ENCODE measurements at places on chromosomes 2 and 18.

DNA sequence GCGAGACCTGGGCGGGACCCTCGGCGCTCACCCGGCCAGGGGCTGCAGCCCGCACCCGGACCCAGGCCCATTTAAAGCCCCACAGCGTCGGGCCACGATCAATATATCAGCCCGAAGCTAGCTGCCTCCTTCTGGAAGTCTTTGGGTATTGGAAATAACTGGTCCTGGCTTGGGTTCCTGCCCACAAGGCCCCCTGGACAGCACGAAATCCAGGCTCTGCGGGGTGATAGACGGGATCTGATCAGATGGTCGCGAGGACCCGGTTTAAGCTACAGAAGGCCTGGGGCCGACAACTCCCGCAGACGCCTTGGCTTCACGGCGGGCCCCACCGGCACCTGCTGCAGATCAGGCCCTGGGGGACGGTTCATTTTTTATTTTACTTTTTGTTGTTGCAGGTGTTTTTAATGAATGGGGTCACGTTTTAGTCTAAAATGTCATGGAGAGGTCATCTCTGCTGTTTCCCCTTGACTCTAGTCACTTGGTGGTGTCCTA, 362 bp upstream of the PSTPIP2 start:
- no peak for DNase-seq

DNA sequence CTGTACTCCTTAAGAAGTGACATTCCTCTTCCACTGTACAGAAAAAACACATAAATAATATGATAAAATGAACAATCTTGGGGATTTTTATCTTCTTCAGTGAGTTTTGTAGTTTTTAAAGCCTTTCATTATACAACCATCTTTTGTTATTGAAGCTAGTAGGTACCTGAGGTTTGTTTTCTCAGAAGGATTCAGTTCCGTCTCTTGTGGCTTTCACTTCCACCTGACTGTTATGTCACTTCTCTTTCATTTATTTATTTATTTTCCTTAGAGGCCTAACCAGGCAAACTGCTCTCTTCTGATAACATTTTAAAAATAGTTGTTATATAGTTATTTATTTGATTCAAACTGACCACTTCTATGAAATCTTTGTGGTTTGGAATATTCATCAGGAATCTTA, 464.2 kb downstream of the CCDC85A start:
- no peak for DNase-seq

GRCh38 chr18:59810183-59810582, 89.6 kb upstream of the PMAIP1 start:
- DNase-seq: no peak

- DNase-seq: no peak
These were observed 96.2 kb downstream of the MYO1B start for GRCh38 chr2:191341436-191341835.

GRCh38 chr2:187434342-187434785, 13.7 kb downstream of the CALCRL start:
- no peak for DNase-seq

DNA sequence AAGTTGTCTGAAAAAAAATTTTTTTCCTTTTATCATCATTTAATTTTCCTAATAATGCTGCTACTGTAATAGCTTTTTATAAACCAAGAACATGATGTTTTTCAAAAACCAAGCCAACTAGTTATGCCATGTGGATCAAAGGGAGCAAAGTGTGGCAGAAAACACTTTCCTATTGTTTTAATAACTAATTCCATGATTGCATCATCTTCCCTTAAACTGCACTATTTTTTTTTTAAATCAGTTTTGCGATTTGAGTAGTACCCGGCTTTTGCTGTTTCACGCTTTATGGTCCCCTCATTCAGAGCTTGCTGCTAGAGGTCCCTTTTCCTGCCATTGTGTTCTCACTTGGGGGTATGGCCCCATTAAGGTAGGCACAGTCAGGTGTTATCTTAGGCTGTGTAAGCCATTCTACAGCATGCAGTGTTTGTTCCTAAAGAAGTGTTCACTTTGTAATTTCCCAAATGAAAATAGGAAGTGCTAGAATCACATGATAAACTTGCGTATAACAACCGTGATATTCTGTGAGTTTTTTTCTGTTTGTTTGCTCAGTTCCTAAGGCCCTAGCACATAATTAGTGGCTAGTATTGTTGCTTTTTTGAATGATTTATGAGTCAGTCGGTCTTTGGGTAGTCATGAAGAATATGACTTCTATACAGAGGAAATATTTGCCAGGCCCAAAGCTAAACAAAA, 225.8 kb downstream of the PTGR3 start:
- DNase-seq: no peak

DNA sequence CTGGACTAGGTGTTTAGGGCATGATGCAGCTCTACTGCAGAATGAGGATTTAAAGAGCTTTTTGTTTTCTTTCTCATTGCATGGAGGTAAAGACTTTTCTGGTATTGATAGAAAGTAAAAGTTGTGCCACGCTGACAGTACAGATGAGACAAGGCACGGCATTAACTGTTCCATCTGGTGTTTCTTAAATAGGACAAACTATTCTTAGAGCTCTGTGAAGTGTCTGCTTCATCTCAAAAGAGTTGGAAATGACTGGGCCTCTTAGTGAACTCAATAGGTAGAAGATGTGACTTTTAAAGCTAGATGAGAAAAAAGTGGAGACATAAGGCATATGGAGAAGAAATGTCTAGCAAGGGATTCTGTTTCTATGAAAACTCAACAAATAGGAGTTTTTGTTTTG, 321.8 kb downstream of the RPRM start:
- DNase-seq: no peak

DNA sequence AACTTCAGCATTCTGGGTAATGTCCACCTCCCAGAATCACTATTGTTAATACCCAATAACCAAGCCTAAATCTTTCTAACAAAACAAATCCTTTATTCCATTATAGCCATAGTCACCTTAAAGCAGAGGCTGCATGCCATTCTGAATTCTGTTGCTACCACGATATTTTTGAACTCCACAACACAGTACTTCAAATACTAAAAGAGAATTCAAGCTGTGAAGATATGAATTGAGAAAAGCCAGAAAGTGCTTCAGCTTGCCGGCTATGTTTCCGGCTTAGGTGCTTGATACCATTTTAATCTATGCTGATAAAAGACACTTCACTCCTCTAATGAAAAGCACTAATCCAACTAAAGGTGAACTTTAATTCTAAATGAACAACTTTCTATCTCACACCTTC, 41.3 kb downstream of the GAREM1 start:
- no peak for DNase-seq

DNA sequence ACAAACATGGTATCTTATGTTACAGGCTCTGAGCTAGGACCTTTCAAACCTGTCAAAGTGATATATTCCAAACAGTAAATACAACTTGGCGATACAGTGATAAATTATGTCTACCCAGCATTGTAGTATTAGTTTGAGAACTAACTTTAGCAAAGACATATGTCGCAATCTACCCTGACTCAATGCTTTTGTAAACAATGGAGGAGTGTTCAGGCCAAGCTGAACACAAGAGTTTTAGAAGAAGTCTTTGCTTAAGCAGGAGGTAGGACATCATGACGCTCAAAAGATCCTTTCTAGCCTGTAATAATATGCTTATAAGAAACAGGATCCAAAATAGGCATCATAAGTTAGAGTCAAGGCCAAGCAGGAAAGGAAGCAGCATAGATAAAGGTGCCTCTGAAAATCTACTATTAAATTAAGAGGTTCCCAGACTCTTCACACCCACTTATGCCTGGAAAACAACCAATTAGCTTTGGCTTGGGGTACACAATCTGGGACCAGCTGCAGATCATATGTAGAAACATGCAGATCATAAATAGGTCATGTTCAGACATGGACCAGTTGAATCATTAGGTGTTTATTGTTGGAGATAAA, 132.5 kb downstream of the CSRNP3 start:
- DNase-seq: peak; percentile 9

DNA sequence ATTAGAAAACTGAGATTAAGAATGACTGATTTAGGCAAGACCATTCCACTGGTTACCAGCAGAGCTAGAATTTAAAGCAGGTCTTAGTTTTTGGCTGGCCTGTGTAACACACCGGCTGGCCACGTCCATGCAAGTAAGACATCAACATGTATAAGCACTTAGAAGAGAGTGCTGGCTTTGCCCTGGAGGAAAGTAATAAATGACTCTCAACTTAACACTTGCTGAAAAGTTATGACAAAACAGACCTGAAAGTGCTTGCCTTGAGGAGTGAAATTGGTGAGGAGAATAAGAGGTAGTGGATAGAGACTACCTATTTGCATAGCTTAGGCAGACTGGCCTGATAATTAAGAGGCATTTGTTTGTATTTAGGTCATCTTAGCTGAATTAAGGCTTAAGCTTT, 165.7 kb upstream of the KCNJ3 start:
- DNase-seq: no peak

GRCh38 chr2:70181363-70181956, 9.4 kb downstream of the C2orf42 start:
- no peak for DNase-seq

DNA sequence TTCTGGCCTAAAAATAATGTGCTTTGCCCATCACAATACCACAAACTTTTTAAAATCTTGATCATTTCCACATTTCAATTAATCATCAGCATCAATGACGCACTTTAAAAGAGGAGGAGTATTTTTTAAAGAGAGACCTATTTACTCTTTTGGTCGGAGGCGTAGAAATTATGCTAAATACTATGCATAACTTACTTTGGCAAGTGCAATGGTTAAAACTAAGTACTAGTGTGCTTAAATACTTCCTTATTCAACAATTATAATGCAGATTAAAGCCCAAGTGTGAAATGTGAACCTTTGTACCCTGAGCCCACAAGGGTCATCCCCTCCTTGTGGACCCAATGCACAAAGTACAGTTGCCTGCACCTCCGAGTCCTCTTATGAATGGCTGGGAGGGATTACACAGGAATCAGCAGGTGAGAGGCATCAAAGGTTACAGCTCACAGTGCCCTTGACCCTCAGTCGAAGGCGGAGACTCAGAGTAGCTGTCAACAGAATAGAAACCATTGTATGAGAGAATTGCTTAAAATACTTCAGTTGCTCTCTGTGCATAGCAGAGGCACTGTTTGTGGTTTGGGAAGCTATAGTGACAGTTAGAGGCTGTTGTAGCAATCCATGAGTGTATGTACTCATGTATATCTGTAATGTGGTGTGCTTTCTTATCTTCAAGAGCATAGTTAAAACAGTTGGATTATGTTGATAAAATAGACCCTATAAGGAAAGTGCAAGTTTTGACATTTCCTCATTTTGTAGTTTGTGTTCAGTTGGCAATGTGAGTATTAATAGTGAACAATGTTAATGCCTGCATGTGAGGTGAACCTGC, 151.7 kb upstream of the ITGA4 start:
- no peak for DNase-seq

- DNase-seq: no peak
These were observed 113.1 kb downstream of the ALK start for GRCh38 chr2:29808321-29808720.

DNA sequence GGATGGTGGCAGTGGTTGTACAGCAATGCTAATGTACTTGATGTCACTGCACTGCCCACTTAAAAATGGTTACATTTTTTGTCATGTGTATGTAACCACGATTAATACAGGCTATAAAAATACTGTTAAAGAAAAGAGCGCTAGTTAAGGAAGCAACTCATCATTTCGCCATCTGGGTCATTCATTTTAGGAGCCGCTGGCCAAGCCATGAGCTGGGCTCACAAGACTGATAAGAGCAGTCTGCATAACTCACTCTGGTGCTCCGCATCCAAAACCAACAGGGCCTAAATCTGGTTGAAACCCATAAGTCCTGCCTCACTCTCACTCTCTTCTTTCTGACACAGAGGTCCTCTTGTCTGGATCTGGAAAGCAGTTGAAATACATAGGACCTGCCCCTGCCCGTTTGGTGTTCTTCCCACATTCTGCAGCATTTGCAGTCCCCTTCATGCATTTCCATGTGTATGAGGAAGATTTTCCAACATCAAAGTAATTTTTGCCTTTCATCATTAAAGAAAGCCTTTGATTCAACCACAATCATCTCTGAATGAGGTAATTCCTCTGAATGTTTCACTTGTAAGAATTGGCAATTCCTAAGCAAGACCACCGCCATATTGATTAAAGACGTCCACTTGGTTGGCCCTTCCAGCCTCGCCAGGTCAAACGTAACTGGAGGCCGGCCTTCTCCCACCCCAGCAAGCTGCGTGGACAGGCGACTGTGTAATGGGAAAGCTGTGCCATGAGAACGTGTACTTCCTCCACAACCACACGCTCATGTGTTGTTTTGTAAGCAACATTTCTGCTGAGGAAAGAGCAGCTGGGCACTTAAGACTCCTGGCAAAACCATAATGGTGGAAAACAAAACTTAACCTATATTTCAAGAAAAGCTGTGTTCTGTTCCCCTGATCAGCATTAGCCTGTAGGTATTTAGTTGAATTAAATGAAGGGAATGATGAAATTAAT, 112.2 kb downstream of the VAPA start:
- DNase-seq: no peak

- no peak for DNase-seq
These were observed 844 bp upstream of the CPS1 start for GRCh38 chr2:210555555-210555954.

GRCh38 chr2:9032536-9033255, 29.2 kb upstream of the MBOAT2 start:
- DNase-seq: no peak

GRCh38 chr18:46070815-46071652, 1.0 kb downstream of the PSTPIP2 start:
- no peak for DNase-seq

GRCh38 chr2:202064171-202064880, 8.7 kb upstream of the KIAA2012 start:
- peak; percentile 97 for DNase-seq

DNA sequence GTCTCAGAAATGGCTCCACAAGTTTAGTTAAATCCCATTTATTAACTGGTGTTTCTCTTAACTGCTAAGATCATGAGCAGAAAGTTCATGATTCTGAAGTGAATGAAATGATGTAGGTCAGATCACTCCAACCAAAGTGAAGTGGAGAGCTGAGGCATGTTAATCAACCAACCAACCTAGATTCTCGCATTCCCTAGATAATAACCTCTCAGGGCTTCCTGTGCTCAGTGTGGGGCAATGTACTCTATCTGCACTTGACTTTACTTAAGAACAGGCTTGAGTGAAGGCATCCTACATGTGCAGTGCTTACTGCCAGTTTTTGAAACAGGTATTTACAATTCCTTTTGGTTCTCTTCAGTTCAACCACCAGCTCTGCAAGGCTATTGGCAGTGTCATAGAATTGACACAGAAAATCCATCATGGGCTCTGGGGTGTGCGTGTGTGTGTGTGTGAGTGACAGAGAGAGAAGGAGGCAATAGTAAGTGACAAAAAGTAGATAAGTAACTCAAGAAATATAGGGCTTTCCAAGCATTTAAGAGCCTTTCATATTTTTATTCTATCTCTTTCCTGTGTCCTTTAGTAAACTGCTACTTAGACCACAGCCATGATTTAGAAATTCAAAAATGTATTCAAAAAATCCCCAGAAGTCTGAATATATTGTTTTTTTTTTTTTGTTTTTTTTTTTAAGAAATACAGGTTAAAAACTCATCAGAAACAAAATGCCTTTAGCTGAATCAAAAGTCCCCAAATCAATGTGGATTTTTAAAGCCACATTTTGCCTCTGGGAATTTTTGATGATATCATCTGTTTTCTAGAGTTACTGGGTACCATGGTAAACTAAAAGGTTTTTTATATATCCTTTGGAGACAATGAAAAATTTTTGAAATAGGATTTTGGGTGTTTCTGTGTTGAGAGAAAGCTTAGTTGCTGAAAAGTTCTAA, 28.6 kb downstream of the DOCK10 start:
- no peak for DNase-seq

All from non-pigmented ciliary epithelial cell (primary cell).